ENCODE measurements at places on chromosomes 13 and 19. TPM values are rescaled to one million over a fixed set of nuclear protein-coding genes. Genes with fewer than 3 reads are reported as not detected.

Gene PTPRH
- 2.3 TPM for total RNA-seq

Gene THSD1
- 0.07 TPM for total RNA-seq

- no peak for DNase-seq
Observed at GRCh38 chr19:39710333-39710890, 6.1 kb downstream of the LGALS14 start.

GRCh38 chr19:55189403-55189835 lies 9.3 kb upstream of the SYT5 start:
- no peak for DNase-seq

DNA sequence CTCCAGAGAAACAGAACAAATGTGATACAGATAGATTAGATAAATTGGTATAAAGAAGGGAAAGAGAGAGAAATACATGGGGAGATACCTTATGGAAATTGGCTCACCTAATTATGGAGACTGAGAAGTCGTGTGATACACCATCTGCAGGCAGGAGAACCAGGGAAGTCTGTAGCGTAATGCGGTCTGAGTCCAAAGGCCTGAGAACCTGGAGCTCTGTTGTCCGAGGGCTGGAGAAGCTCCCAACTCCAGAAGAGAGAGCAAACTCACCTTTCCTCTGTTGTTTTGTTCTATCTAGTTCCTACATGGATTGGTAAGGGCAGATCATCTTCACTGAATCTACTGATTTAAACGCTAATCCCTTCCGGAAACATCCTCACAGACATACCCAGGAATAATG lies 648.2 kb upstream of the GPC6 start:
- no peak for DNase-seq
